ENCODE measurements at places on chromosomes 12 and 14.

DNA sequence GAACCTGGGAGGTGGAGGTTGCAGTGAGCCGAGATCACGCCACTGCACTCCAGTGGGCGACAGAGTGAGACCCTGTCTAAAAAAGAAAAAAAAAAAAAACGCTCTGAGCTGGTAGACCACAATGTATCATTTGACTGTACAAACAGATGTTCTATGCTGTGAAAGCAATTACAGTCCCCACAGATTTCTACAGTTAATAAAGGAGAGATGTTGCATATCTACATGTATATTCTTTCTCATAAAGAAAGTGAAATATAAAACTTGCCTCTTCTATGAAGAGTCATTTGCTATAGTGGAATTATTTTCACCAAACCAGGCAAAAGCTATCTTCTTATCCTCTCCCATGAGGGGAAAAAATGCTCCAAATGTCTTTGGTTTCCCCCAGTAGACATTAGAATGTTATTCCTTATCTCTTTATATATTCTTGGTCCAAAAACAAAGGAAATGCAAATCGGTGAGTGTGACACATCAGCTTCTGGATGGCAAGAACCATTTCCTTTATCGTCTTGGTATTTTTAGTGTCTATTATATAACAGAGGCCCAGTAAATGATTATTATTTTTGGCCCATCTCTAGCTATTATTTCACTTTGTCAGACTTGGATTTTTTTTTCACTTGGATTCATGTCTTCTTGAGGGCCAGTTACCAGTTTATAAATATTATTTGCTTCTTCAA lies 230.4 kb downstream of the SSPN start:
- DNase-seq = no peak

DNA sequence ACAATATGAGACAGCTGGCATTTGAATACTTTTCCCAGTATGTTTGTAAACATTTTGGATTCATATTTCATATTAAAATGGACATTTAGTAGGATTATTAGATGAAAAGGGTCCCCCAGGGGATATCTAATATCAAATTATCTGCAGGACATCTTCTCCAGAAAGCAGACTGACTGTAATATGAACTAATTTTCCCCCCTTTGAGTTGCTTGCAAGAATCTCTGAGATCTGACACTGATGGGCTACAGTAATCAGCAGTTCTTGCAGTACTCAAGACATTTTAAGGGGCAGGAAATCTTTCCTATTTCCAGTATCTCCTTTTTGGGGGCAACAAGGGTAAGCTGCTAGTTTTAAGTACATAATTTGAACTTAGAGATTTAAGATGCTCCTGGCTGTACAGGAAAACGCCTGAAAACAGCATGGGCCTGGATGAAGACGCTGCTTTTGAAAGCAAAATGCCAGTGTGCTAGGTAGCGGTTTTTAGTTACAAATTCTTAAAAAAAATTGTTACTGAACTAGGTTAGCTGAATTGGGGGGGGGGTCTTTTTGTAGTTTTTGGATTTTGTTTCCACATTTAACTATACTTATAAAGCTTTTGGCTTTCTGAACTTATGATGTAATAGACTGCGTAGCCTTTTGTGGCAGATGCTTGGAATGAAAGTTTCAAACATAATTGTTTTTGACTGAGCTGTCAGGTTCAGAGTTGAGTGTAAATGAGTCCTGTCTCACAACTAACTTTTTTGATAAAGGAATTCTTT lies 2.2 kb downstream of the FRMD6 start:
- no peak for DNase-seq

DNA sequence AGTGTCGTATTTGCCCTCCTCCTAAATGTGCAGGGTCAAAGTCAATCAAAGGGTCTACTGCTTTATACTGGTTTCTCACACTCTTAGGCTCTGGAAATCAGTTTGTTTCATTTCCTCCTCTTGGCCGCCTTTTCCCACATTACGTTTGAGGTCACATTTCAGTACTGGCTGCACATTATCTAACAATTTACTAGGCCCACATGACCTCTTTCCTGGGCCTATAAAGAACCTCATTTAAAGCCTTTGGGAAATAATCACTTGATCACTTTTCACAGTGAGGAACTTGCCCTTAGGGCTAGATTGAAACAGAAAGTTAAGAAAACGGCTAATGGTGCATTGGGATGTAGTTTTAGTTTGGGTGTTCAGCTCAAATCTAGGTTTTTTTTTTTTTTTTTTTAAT lies 497.5 kb downstream of the RERGL start:
- DNase-seq = no peak

DNA sequence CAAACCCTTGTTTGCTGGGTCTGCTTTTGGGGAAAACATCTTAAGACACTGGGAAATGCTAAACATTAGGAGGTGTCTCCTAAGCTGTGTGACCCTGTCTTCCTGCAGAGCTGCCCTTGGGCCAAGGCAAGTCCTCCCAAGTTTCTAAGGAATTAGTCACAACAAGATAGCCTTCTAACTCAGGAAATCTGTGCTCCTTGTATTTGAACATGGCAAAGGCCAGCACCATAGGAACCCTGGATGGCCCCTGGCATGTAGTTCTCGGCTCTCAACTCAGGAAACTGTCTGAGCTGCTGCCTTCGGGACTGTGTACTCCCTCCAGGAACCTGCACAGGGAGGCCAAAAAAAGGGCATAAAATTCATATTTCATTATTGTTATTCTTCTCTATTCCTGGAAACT lies 37.6 kb upstream of the LTBP2 start:
- no peak for DNase-seq

DNA sequence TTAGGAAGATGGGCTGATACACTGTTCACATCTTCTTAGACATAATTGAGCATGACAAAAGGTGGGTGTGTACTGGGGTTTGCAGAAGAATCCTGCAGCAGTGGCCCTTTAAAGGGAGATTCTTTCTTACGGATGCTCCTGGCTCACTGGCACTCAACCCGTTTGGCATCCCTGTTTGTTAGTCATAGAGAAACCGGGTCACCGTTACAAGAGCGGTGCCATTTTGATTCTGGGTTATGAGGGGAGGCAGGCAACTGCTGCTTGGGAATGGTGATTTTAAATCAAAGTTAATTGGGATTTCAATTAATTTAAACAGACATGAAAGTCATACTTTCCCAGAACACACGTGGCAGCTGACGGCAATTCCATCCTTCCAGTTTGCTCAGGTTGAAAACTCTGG lies 245.8 kb downstream of the AACS start:
- no peak for DNase-seq

- DNase-seq = no peak
Measured at GRCh38 chr14:102421411-102422057, 58.8 kb downstream of the TECPR2 start.

GRCh38 chr12:7695566-7696197 lies at the start of gene GDF3:
TSS of gene GDF3 (minus strand) at chr12:7695775. CDS start at chr12:7695728, 47 bp downstream.
- no peak for DNase-seq

- DNase-seq = no peak
Measured at GRCh38 chr14:23694949-23695663, 58.9 kb downstream of the DHRS2 start.

DNA sequence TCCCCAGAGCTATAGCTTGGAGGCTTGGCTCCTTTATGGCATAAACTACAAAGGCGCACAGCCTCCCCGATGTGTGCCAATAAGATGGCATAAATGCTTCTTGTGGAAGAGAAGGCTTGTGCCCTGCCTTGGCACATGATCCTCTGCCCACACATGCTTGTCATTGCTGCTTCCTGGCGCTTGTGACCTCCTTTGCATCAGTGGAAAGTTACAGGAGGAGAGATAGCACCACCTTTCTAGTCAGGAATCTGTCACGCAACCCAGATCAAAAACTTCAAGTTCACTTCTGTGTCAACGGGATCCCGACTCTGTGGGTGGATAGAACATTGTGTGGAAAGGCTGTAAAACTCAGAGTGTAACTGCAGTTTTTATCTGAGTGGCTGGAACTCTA lies 183.8 kb upstream of the HIF1A start:
- peak; percentile 20 for DNase-seq

- DNase-seq = no peak
Measured at GRCh38 chr12:52917800-52918199, 12.9 kb upstream of the KRT8 start.

GRCh38 chr12:75986001-75986746 lies 45.4 kb downstream of the PHLDA1 start:
- no peak for DNase-seq

DNA sequence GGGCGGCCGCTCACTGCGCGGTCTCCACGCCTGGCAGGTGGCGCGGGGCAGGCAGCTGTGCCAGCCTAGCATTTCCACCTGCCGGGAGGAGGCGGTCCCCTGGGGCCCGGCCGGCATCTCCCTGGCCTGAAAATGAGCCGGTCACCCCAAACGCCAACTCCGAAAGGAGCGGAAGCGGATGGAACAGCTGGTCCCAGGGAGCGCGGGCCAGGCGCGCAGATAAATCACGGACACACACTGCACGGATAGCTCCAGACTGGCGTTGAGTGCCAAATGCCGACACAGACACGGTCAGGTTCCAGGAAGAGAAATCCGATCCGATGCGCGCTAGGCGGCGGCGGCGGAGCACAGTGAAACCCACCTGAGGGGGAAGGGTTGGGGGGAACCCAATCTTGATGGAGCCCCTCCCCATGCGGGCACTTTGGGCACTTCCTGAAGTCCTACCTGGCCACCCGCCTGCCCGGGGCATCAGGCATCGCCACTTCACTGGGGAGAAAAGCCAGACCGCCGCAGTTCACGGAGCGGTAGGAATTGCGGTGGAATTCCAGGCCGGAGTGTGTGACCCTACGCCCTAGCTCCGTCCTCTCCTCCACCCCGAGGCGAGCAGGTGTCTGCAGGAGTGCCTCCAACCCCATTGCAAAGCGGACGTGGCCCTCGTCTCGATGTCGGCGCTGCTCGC lies 624 bp upstream of the PLEKHD1 start:
- DNase-seq = no peak

- DNase-seq = no peak
Measured at GRCh38 chr12:49934505-49934904, 16.0 kb upstream of the AQP2 start.

DNA sequence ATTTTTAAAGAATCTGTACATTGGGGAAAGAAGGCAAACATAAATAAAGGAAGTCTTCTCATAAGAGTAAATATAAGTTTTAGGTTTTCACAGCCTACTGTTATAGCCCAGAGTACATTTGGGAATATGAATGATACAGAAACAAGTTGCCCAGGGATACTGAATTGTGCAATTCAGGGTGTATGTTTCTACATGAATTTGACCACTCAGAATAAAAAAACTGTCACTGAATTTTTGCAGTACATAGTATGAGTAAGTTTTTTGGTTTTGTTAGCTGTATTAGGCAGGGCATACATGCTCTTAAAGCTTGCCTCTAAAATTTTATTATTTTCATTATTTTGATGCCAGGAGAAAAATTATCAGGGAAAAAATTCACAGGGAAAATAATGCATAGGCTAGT lies 6.6 kb upstream of the PCNX4 start:
- no peak for DNase-seq

DNA sequence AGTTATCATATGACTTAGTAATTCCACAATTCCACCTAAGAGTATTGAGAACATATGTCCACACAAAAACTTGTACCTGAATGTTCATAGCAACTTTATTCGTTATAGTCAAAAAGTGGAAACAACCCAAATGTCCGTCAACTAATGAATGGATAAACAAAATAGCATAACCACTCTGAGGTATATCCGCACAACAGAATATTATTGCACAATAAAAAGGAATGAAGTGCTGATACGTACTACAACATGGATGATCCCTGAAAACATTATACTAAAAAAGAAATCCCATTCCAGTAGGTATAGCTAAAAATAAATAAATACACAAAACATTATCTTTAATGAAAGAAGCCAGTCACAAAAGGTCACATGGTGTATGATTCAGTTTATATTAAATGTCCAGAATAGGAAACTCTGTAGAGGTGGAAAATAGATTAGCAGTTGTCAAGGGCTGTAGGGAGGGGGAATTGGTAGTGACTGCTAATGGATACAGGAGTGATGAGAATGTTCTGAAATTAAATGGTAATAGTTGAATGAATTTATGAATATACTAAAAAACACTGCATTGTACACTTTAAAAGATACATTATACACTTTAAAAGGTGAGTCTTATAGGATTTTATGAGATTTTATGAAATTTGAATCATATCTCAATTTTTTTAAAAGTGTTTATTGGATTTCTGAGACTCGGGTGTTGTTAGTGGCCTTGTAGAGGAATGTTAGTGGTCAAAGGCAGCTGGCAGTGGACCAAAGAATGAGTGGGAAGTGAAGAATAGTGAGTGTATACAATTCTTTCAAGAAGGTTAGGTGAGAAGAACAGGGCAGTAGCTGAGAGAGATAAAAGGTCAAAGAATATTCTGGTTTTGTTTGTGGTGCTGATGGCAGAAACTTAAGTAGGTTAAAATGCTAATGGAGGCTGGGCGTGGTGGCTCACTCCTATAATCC lies 36.3 kb upstream of the BAZ1A start:
- no peak for DNase-seq

DNA sequence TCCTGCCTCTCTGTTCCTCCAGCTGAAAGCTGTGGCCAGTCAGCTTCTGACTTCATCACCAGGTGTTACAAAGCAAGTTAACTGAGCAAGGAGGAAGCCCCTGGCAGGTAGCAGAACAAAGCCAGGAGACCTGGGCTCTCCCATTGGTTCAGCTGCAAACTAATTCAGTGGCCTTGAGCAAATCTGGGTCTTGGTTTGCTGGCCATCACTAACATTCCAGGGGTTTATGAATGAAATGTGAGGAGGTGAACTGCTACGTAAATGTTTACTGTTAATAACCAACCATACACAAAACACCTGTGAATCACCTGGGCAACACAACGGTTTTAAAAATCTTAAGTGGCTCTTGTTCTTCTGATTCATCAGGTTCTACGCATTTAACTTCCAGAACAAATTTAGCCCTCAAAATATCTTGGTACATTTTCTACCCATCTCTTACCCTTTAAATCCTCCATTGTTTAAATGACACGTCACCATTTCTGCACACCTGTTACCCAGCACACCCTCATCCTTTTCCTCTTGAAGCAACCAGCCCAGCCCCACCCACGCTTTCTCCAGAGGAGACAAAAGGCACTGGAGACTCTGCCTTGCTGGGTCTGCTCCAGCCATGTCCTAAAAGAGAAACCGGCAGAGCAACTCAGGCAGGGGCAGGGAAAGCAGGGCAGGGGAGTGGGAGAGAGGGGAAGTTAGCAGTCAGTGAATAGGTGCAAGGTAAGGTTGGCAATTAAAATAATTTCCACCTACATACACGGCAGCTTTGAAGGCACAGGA lies 49.3 kb upstream of the TSPAN11 start:
- DNase-seq = no peak

DNA sequence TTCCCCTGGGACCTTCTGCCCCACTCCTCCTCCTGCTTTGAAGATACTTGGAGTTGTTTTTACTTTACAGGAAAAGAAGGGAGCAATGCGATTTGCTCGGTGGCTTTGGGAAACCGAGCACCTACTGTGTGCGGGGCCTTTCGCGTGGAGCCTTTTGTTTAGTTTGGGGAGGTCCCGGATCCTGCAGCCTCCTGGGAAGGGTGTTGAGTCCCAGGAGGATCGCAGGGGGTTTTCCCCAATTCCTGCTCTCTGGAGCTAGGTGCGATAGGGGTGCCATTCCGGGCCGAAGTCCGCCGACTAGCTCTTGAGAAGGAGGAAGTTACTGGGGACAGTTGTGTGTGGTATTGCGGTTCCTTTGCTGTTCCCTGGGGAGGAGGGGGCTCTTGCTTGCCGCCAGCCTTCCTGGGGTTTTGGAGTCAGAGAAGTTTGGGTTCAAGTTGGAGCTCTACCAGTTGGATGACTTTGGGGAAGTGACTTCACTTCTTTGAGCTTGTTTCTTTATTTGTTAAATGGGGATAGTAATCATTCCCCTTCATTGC lies 1.1 kb downstream of the BRI3BP start:
- DNase-seq = no peak
